ENCODE measurements at places on chromosomes 6 and 20.

DNA sequence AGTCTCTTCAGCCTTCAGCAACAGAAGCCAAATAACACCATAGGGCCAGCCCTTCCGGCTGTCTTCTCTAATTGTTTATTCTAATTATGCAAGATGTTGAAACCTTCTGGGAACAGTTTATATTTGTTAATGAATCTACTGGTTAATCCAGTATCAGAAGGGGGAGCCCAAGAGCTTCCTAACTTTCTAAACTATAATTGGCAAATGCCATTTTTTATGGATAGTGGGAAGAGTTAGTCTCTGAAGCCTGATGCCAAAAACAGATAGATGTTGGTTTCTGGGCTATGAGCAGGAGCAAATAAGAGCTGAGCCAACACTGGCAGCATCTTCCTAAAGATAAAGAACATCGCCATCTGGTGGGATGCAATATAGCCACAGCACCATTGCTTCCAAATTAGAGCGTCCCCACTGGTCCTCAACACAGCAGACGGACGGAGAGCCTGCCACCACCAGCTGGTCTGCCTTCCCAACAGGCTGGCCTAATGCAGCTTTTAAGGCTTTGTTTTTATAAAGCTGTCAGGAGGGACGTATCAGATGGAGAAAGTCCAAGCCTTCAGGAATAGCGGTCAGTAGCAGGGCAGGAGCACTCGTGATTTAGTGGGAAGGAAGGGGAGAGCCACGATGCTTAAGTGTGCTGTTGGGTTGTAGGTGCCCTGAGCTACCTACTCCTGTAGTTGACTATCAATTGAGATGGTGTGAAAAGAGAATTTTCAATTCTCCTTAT is 118.8 kb downstream of the RALGAPA2 start:
- peak; percentile 40 for DNase-seq

- DNase-seq: no peak
Observed at GRCh38 chr6:14506656-14507246, 389.2 kb downstream of the CD83 start.

GRCh38 chr6:41645007-41645618 is 6.8 kb downstream of the MDFI start:
- no peak for DNase-seq

DNA sequence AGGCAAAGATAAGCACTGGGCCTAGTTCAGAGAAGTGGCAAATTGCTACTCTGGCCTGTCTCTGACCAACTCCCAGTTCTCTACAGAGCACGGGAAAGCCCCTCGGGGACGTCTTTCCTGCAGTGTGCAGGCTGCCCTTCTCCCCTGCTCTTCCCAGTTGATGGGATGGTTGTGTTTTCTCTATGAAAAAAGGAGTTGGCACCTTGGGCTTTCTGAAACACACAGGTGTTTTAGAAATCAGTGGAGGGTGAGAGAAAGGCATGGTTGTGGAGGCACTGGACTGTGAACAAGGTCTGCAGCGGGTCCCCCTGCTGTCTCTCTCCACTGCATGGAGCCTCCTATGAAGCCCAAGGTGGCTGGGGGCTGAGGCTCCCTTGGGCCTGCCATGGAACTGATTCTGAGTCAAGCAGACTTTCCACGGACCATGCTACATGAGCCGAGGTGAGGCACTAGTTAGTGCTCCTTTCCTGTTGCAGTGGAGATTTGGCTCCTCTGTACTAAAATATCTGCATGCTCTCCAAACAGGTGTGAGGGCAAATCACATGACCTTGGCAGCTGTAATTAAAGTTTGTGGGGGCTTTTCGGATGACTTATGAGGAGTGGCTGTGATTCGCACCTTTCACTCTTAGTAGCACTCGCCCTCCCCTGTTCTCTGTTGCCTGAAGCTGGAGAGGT is 16.3 kb downstream of the GTSF1L start:
- no peak for DNase-seq

DNA sequence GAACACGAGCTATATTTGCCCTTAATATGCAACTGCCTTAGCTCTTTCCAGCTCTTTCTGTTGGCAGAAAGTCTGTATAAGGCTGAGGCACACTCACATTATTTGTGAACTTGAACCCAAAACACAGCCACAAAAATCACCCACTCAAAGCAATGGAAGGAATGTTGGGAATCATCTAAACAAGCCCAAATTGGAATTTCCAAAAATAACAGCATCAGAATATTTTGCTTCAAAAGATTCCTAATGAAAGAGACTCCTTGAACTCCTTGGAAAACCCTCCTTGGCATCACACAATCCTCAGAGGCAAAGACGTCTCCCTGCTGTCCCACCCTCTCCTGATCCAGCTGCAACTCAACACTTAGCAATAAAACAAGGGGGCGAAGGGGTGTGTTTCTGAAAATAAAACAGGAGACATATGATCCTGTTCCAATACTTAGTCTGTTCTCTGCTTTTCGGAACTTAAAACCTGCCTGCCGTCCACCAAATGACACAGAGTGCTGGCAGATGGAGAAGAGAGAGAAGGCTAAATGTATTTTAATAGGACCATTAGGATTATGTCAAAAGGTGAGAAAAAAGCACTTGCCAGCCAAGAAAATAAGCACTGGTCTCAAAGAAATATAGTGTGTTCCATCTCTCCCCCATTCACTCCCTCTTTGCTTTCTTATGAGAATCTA is 320.7 kb upstream of the JARID2 start:
- DNase-seq: no peak

- no peak for DNase-seq
Observed at GRCh38 chr6:77095936-77096627, 367.2 kb downstream of the HTR1B start.

Measured in fibroblast of skin of back (primary cell).